ENCODE measurements at places on chromosomes 7 and 10.

DNA sequence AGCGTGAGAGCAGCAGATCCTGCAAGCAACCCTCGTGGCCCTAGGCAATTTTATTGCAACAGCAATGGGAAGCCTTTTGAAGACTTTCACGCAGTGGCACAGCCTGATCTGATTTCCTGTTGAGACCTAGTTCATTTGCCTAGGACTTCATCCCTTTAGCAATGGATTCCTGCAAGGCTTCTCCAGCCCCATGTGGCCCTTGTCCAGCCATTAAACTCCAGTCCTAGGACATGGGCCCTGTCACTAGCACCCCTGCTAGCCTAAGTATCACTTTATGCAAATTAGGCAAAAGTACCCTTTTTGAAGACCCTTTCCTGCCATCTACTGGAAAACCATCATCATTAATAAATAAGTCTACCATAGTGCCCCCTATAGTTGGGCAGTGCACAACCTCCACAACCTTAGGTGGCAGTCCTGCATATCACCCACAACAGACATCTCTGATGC, 379.4 kb downstream of the GALNT17 start:
- DNase-seq = no peak

DNA sequence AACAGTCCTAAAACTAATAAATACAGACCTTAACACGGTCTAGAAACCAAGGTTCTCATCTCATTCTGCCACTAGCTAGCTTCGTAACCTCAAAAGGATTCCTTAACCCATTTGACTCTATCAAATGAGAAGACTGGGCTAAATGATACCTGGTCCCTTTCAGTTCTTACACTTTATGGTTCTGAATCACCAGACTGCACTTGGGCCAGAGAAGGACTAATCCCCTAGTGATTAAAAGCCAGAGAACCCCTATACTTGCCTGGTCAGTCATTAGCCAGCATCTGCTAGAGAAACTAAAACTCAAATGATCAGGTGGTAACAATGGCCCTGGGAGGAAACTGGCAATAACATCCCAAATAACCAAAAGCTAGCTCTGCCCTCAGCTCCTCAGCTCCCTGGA, 16.8 kb downstream of the TMEM243 start:
- DNase-seq = no peak

GRCh38 chr7:117323851-117324711, 1.2 kb upstream of the WNT2 start:
- DNase-seq = no peak

GRCh38 chr10:71512312-71512711, 115.6 kb downstream of the CDH23 start:
- DNase-seq = no peak

GRCh38 chr7:1940402-1940786, 270.3 kb downstream of the ELFN1 start:
- DNase-seq = peak; percentile 53

All from caudate nucleus (tissue), 63 donors.